NK-92 treated with Interleukin-12 subunit alpha and Interleukin-12 subunit beta, amount 100 ng/mL, for 24 hours (cell line): ENCODE measurements at places on chromosomes 2 and 18.
A peak's percentile ranks its signal among the peaks of the same experiment; 100 is the strongest.

DNA sequence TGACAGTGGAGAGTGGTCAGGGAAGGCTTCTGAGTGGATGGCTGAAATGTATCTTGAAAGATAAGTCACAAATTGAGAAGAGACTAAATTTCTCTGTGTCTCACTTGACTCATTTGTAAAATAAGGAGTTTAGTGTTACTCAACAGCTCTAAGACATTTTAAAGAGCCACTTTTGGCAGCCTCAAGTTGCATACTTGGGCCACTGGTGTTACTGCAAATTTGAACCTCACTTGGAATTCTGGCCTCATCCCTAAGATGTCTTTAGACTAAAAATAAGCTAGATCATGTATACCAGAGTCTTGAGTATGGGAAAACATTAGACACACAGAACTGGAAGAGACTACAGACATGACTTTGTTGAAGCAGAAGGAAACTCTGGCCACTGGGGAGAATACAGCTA lies 4.5 kb upstream of the MTLN start:
- no peak for DNase-seq

- no peak for DNase-seq
These were observed 3.3 kb upstream of the ZNF532 start for GRCh38 chr18:58861353-58861752.

DNA sequence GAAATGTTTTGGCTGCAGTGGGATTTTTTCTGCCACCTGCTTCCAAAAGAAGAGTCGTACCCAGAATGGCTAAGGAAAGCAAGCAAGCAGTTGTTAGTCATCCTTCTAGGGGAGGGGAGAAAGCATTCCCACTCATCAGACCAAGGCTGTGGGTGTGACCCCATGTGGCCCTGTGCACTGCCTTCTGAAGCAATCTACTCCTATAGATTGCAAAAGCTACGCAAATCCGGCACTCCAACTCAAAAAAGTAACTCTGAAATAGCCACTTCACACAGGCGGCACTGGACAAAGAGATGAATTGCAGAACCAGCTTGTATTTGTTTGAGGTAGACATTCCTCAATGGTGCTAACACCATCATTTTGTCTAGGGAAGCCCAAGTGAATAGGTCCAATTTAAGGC lies 44.3 kb downstream of the ST3GAL5 start:
- DNase-seq = no peak

GRCh38 chr2:204946892-204947291 lies 401.6 kb downstream of the PARD3B start:
- no peak for DNase-seq

- no peak for DNase-seq
These were observed 329.5 kb downstream of the PAX3 start for GRCh38 chr2:221969087-221969829.

GRCh38 chr2:98504381-98505109 lies 59.9 kb downstream of the INPP4A start:
- no peak for DNase-seq

- DNase-seq = no peak
These were observed 86.6 kb upstream of the CAVIN2 start for GRCh38 chr2:191933307-191934105.

GRCh38 chr2:170369228-170369627 lies 191.3 kb downstream of the MYO3B start:
- DNase-seq = no peak

DNA sequence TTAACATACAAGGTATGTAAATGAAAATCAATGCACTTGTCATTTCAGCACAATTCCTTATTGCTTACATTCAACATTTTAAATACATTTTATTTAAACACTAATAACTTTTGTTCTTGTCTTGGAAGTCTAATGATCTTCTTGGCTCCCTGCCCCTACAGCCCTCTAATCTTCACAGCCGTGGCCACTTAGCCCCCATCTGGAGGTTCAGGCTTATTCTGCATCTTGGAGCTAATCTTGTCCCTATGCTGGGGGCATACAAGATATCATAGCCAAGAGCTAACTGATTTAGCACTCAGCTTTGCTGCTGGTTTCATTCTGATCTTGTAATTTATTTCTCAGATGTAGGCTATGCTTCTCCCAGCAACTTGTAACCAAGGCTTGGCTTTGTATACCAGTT lies 140.8 kb downstream of the TMEFF2 start:
- no peak for DNase-seq

DNA sequence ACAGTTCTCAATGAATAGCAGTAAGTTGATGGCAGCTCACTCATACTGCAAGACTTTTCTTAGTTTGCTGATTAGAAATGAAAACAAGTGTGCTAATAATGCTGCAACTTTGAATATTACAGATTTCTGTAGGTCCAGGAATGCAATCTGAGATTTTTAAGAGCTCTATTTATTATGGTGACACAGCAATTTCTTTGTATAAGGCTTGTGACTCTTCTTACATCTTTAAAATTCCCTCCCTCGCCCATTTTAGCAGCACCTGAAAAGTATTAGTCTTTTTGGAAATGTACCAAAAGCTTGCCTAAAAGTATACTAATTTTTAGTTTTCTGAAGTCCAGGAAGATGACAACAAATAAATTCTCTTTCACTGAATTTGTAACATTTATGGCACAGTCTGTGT lies 4.4 kb upstream of the HTR2B start:
- DNase-seq = no peak

DNA sequence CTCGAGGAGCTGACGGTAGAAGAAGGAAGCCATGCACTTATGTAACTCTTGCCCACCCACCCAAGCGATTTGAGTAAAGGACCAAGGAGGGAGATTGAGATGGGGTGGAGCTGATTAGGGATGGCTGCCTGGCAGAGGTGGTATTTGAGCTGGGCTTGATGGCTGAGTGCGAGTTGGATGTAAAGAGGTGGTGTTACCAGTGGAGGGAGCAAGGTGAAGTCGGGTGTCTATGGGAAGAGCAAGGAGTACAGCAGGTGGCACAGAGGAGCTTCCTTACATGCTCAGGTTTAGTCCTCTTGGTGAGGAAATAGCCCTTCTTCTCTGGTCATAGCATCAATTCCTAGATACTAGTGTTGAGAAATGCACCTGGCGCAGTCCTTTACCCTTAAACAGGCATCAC lies 294.2 kb upstream of the SKOR2 start:
- DNase-seq = no peak

GRCh38 chr2:24363301-24363700 lies 3.0 kb upstream of the ITSN2 start:
- no peak for DNase-seq

DNA sequence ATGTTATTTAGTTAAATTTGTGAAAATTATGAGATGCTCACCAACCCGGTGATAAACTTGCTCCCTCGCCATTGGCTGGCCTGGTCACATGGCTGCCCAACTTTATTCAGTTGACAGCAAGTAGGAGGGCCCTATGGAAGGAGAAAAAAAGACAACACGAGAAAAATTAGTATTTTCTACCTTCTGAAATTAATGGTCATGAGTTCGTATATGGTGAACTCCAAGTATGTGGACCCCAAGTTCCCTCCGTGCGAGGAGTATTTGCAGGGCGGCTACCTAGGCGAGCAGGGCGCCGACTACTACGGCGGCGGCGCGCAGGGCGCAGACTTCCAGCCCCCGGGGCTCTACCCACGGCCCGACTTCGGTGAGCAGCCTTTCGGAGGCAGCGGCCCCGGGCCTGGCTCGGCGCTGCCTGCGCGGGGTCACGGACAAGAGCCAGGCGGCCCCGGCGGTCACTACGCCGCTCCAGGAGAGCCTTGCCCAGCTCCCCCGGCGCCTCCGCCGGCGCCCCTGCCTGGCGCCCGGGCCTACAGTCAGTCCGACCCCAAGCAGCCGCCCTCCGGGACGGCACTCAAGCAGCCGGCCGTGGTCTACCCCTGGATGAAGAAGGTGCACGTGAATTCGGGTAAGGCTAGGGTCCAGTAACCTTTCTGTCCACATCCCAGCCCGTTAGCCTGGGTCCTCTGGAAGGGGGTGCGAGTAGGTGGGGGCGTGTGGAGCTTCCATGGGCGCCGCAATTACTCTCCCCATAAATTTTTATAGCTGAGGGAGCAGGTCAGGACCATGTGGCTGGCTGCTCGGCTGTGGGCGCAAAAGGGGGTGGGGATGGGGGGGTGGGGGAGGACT lies at the start of gene HOXD4:
HOXD4 (plus strand) TSS at position 109 of the 846 bp plus-strand sequence; CDS start at position 193, 84 bp downstream.
- DNase-seq = no peak

DNA sequence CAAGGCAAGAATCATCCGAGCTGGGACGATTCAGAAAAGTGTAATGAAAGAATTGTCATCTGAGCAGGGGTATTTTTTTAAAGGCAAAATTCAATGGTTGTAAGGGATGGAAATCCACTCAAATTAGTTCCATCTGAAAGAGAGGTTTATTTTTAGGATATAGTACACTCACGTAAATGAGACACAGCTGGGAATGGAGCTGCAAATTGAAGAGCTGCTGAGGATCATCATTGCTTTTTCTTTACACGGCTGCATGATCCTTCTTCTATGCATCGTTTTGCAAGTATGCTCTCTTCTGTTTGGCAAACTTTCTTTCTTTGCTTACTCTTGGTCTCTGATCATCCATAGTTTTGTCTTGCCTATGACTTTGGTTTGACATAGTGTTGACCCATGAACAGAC lies 27.4 kb upstream of the CUL3 start:
- DNase-seq = no peak

GRCh38 chr2:31324016-31324633 lies 90.2 kb downstream of the EHD3 start:
- no peak for DNase-seq

DNA sequence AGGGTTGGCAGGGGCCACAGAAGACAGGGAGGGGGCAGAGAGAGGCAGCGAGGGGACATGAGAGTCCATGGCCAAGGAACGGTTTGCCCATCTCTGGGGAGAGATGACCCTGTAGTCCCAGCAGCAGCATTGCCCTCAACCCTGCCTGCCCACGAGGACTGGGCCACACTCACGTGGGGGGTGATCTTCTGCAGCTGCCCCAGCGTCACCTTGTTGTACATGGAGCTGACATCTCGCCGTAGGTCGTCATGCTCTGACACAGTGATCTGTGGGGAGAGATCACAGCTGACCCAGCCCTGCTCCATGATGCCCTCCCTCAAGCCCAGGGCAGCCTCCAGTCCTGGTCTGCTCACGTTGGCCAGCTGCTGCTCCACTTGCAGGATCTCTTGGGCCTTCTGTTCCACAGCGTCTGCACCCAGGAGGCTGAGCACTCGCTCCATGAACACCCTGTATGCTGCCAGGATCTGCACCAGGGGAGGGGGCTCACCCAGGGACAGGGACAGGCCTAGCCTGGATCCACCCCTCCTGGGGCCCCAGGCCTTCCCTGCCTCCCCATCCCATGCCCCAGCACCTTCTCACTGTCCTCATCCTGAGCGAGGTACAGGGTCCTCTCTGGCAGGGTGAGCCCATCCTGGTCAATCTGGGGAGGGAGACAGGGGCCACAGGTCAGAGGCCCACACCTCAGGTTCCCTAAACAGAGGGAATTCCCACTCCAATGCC lies 2.8 kb downstream of the ECEL1 start:
- no peak for DNase-seq

DNA sequence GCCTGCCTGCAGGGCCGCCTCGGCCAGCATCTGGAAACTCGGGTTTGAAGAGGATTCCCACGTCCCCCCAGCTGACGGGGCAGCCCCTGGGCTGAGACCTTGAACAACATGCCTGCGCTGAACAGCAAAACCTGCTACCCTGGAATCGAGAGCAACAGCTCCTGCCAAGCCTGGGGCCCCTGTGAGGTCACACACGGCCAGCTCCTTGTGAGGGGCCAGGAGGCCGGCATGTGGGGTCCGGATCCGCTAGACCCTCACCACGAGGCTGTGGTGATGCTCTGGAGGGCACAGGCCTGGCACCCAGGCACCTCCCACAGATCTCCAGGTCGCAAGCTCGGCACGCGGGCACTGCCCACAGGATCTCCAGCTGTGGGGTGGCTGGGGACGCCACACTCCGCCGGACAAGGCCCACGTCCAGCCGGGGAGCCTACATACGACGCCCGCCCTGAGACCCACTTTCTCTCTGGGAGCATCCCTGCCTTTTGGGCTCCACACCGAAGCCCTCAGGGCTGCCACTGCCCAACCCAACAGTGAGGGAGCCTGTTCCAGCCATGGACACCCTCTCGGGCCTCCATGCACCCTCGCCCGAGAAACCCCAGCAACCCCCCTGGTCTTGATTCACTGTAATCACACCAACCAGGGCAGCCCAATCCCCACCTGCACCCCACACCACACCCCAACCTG lies 34.1 kb downstream of the SLC66A2 start:
- no peak for DNase-seq

GRCh38 chr18:269480-270095 lies 1.7 kb upstream of the THOC1 start:
- no peak for DNase-seq

GRCh38 chr18:60021556-60021955 lies 121.8 kb downstream of the PMAIP1 start:
- no peak for DNase-seq

DNA sequence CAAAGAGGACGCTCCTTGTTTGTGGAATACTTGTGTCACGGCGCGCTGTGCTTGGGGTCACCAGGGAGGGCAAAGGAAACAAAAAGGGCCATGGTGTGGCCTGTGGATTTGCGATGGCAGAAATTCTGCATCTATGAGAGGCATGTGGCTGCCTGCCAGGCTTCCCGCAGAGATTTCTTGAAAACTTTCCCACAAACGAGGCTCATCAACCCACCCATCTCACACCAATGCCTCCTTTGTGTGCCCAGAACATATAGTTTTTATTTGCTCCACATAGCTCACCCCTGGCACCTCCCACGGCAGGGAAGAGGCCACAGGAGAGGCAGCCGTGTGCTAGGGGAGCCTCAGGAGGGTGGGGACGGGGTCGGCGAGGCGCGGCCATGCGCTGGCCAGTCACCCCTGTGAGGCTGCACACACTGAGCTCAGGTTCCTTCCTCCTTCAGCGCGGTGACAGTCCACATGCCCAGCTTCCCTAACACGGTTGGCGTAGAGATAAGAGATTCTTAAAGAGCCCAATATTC lies 100.3 kb downstream of the MBP start:
- no peak for DNase-seq

DNA sequence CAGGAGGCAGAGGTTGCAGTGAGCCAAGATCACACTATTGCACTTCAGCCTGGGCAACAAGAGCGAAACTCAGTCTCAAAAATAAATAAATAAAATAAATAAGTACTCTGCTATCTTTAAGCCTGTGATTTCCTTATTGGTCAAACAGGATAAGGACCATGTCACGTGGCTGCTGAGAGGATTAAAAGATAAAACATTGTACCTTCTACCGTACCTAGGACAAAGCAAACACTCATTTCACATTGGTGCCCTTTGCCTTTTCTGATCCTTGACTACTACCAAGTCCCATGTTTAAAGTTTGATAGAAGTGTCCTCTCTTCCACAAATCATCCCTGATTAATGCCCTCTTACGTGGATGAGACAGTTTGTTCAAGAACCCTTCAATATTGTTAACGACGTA lies 120.2 kb upstream of the TFCP2L1 start:
- DNase-seq = no peak

- peak; percentile 28 for DNase-seq
These were observed 28.6 kb downstream of the ITM2C start for GRCh38 chr2:230893338-230893737.

GRCh38 chr2:8999797-9000196 lies 3.7 kb downstream of the MBOAT2 start:
- DNase-seq = no peak

GRCh38 chr2:47041063-47041462 lies 114.0 kb downstream of the STPG4 start:
- DNase-seq = no peak
